Esophagus muscularis mucosa (tissue), 4 donors: ENCODE measurements at places on chromosomes 4 and X. TPM values are rescaled to one million over a fixed set of nuclear protein-coding genes. Genes with fewer than 3 reads are reported as not detected.

DNA sequence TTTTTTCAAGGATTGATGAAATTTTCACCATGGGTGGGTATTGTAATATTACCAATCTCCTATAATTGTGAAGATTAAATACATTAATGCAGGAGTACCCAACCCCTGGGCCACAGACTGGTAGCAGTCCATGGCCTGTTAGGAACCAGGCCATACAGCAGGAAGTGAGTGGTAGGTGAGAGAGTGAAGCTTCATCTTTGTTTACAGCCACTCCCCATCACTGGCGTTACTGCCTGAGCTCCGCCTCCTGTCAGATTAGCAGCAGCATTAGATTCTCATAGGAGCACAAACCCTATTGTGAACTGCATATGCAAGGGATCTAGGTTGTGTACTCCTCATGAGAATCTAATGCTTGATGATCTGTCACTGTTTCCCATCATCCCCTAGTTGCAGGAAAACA is 15.1 kb downstream of the RAPGEF2 start:
- no peak for DNase-seq

The SSX5 gene
- total RNA-seq = not detected

DNA sequence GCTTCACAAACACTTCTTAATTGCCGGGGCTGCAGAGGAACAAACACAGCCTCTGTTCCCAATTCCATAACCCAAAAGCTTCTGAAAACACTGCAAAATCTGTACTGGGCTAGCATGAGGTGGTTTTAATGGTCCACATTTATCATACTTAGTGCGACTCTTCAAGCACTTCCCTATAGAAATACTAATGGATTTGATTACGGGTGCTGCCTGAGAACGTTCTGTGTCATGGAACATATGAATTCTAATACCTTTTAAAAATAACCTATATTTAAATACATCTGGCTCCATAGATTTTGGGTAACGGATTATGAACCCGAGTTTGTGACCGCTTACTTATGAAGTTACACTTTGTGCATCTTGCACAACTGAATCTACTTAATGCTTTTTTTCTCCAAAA is 35.4 kb upstream of the STS start:
- no peak for DNase-seq

The MAGEA9B gene
- not detected for total RNA-seq

DNA sequence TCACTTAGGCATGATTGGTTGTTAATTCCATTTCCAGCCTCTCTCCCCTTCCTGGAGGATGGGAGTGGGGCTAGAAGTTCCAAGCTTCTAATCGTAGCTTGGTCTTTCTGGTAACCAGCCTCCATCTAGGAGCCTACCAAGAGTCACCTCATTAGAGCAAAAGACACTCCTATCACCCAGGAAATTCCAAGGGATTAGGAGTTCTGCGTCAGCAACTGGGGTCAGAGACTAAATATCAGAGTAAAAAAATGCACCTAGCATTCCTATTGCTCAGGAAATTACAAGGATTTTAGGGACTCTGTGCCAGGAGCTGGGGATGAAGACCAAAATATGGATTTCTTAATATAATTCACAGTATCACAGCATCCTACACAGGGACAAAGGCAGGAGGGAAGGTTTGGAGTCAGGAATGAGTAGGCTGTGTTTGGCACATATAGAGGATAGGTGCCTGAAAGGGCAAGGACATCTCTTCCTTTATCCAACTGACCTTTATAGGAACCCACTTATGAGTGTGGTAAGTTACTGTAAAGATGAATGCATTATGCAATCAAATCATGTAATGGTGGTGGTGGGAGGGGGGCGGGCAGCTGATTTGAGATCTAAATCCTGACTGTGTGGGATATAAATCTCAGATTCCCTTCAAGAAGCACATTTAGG is 30.5 kb upstream of the LIMCH1 start:
- DNase-seq = no peak

DNA sequence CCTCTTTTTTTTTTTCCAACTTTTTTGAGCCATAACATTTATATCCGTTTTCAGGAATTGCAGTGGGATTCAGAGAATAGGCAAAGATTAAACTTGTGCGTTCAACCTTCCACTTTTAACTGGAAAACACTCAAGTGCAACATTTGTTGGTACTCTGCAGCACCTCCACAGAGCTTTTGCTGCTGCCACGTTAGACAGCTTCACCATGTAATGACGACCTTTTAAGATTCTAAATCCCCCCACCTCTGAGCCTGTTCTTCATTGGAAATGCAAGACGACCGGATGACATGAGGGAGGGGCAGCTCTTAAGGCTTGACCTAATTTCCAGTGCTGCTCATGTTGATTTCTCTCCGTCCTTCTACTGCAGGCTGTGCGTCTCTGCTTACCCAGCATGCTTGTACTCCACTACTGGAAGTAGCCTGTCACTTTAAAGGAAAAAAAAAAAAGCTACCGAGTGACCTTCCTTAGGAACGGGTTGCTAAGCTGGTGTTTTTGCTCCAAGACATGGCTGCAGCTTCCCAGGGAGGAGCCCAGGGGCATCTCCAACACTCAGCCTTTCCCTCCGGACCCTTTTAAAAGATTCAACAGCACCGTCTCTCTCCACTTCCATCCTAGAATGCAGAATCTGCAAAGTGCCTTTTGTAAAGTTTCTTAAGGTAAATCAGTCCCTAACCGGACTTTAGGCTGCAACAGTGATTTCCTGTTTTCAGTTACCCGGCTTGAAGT is at the start of gene CC2D2A:
TSS of gene CC2D2A (plus strand) at position 481 of the 726 bp plus-strand sequence. CDS start 6,051 bp downstream, outside the sequence.
- DNase-seq = peak; percentile 53

The RPL34 gene
- total RNA-seq = 611 TPM

The BGN gene
- 77.8 TPM for total RNA-seq
